Skin of body (tissue), 3 donors: ENCODE measurements at places on chromosomes 5 and 9. TPM values are rescaled to one million over a fixed set of nuclear protein-coding genes. Genes with fewer than 3 reads are reported as not detected.
A peak's percentile ranks its signal among the peaks of the same experiment; 100 is the strongest.

The SIL1 gene
- total RNA-seq: 29.8 TPM

The ABLIM3 gene
- total RNA-seq: 7.9 TPM

The TSPAN17 gene
- 16.6 TPM for total RNA-seq

The LMX1B gene
- 1.2 TPM for total RNA-seq

The OLFML2A gene
- 49.1 TPM for total RNA-seq

The FAXDC2 gene
- total RNA-seq: 26.7 TPM

The AIF1L gene
- total RNA-seq: 8.1 TPM

The DIPK1B gene
- total RNA-seq: 7.0 TPM

The CDHR2 gene
- not detected for total RNA-seq

The CCL21 gene
- 11.9 TPM for total RNA-seq

The SH2D3C gene
- 5.7 TPM for total RNA-seq

The CYSRT1 gene
- total RNA-seq: 1.4 TPM

The C9orf153 gene
- total RNA-seq: 0.79 TPM

The COX7C gene
- 252 TPM for total RNA-seq

The SCGB3A2 gene
- not detected for total RNA-seq

The ADGRV1 gene
- total RNA-seq: 11.2 TPM

The NFIB gene
- 124 TPM for total RNA-seq

The TRIM36 gene
- 1.2 TPM for total RNA-seq

GRCh38 chr5:53249529-53250200 lies 140.1 kb upstream of the MOCS2 start:
- no peak for DNase-seq

GRCh38 chr5:17287501-17288155 lies 70.2 kb downstream of the BASP1 start:
- no peak for DNase-seq

GRCh38 chr9:18333157-18333556 lies 140.8 kb upstream of the ADAMTSL1 start:
- no peak for DNase-seq

- DNase-seq: no peak
Observed at GRCh38 chr9:83413367-83413766, 124.8 kb downstream of the FRMD3 start.

DNA sequence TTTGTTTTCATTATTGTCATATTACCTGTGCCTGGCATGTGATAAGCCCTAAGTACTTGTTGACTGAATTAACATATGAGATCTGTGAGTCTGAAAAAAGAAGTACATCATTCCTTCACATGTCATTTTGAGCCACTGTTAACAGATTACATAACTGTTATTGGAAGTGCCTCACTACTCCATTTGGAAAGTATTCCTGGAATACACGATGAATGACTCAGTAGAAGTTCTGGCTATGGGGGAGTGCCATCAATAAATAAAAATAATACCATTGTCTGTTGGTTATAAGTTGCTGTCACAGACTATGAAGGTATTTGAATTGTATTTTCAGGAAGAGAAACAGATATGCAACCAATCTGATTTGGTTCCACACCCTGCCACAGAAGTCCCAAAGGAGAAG lies 12.9 kb downstream of the NIPSNAP3B start:
- peak; percentile 8 for DNase-seq

- DNase-seq: peak; percentile 16
Observed at GRCh38 chr9:126611592-126612325, 2.0 kb upstream of the LMX1B start.

DNA sequence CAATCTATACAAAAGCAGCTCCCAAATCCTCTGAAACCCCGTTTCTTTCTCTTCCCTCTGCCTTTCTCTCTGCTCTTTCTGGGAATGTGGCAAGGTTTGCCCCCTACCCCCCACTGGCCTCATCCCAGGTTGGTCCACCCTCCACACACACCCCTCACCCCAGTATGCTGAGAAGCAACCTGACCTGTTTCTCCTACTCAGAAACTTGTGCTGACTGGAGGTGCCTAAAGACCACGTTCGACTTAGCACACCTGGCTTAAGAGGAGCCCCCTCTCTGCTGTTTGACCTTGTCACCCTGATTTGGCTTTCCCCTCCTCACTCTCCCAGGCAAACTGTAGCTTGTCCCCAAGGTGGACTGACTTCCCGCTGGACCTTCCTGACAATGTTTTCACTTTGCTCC lies 1.1 kb upstream of the SEPTIN8 start:
- DNase-seq: no peak

DNA sequence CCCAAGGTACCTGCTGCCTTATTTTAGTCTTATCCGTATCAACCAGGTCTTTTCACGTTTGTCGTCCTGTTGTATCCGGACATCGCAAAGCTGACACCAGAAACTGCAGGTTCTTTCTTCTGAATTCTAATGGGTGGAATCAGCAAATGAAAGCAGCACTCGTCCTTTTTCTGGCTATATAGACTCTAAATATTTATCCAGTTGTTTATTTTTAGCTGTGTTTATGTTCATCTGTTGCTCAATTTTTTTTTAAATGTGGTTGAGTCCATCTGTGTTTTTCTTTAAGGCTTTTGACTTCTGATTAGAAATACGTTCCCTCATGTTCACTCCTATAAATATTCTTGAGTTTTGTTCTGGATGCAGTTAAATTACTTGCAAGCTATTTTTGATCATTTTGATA lies 831.7 kb downstream of the MTRR start:
- DNase-seq: no peak

GRCh38 chr5:93890657-93891056 lies 149.3 kb upstream of the POU5F2 start:
- DNase-seq: no peak

GRCh38 chr9:114119242-114120191 lies 20.4 kb upstream of the KIF12 start:
- DNase-seq: no peak

GRCh38 chr9:107226421-107226820 lies 56.7 kb upstream of the RAD23B start:
- no peak for DNase-seq

DNA sequence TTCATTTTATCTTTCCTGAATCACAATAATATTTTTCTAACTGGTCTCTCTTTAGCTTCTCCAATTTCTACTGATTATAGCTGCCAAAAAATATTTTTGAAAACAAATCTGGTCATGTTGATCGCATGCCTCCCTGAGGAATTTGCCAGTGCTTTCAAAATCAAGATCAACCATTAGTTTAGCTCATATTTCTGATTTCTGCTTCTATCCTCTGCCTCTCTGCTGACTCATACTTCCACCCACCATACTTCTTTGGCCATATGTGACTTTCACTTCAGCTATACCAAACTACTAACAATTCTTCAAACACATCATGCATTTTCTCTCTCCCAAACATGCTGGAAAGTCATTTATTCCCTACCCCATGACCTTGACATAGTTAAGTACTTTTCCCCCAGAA lies 636.5 kb downstream of the TLE1 start:
- no peak for DNase-seq

GRCh38 chr5:81192373-81192750 lies 40.8 kb upstream of the CKMT2 start:
- DNase-seq: no peak

DNA sequence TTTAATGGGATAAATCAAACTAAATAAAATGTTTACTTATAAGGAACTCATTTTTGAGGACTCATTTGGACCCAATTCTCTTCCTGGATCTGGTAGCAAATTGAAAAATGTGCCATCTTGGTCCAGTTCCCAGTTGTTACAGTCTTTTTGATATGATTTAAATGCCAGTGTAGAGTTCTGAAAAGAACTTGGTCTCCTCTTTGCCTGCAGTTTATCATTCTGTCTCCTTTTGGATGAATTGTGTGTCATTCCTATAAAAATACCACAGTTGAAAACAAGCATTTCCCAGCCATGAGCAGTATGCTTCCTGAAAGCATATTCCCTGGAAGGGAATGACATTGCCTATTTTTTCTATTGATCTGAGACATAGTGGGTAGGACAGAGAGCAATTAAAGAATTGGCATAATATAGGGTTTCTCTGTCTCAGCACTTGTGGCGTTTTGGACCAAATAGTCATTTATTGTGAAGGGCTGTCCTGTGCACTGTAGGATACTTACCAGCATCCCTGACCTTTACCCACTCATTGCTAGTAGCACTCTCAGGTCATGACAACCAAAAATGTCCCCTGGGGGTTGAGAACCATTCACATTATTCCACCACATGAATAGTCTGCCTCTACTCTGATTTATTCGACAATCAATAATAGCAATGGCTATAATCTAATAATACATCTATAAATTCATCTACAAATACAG lies 181.8 kb downstream of the NXNL2 start:
- DNase-seq: no peak

DNA sequence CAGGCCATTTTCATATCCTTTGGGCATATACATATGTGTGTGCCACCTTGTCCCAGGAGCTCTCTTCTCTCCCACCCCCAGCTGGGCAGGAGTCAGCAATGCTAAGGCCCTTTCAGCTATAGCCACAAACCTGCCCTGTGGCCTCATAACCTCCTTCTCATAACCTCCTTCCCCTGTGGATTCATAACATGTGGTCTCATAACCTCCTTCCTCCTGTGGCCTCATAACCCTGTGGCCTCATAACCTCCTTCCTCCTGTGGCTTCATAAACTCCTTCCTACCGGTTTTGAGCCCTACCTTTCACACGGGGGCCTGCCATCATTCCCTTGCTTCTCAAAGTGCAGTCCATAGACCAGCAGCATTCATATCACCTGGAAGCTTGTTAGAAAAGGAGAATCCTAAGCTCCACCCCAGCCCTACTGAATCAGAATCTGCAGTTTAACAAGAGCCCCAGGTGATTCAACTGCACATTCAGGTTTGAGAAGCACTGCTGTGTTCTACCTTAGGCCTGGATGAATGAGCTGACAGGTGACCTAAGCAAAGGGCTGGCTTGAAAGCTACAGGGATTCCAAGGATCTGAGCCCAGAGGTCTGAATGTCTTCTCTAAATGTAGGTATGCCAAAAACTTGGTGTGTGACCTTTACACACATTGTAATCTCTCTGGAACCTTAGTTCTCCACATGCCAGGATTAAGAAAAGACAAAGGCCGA lies 41.9 kb upstream of the PLPP6 start:
- DNase-seq: no peak

GRCh38 chr5:61344187-61344944 lies 12.3 kb downstream of the ZSWIM6 start:
- no peak for DNase-seq

GRCh38 chr5:134507452-134507851 lies 18.0 kb upstream of the JADE2 start:
- DNase-seq: no peak

DNA sequence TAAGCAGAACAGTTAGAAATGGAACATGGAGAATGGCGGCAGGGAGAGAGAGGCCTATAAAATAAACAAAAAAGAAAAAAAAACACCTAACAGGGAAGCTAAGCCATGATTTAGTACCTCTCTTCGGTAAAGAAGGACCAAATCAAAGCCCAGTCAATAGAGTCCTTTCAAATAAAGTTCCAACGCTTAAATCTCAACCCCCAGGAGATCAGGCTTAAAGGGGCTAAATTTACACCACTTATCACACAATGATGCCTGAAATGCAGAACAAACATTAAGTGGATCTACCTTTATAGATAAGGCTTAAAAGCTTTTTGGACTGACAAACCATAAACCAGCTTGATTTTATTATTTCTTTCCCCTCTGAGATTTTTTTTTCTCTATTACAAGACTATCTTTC lies 66.3 kb downstream of the PRELID2 start:
- DNase-seq: no peak

DNA sequence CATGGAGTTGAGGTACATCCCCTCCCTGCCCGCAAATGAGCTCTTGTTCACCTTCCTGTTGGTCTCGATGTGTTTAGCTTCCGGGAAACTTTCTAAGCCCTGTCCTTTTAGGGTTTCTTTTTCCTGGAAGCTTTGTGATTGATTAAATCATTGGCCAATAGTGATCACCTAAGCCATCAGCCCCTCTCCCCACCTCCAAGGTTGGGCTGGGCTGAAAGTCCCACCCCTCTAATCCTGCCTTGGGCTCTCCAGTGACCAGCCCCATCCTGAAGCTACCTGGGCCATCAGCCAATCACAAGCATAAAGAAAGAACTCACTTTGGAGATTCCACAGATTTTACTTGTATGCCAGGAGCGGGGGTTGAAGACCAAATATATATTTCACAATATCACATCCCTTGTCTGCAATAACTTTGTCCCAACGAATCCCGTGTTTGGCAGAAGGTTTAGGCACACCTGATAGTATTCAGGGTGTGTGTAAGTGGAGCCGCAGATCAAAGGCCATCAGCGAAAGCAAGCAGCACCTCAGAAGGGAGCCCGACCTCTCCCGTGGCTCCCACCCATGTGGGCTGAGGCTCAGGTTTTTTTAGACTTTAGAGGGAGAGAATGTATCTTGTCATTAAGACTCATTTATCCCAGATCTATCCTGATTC lies 20.4 kb downstream of the ROPN1L start:
- no peak for DNase-seq

DNA sequence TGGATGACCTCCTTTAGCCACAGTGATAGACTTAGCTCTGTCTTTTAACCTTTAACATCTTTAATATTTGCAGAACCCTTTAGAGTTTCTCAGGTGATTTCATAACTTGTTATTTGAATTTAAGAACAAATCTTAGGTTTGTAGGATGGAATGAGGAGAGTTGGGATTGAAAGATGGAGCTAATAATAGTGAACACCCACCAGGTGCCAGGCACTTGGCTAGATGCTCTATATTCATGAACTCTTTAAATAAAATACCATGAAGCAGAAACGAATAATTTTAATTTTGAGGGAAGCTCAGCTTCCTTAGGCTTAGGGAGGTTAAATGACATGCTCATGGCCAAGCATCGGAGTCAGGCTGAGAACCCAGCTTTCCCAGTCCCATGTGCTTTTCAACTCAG lies 19.4 kb upstream of the CARNMT1 start:
- DNase-seq: no peak

DNA sequence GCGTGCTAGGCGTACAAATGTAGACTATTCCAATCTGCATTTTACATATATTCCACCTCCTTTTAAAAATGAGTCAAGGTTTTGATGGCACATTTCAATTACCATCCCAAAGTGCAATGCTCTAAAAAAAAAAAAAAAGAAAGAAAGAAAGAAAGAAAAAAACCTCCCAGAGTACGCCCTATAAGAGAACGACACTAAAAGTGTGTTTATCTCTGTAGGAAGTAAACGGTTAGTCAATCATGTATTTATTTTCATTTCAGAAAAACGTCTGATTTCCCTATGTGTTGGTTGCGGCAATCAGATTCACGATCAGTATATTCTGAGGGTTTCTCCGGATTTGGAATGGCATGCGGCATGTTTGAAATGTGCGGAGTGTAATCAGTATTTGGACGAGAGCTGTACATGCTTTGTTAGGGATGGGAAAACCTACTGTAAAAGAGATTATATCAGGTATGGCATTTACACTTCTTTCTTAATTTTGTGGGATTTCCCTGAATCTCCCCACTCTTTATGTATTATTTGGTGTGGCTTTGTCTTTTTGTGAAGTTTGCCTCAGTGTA lies 1.1 kb downstream of the ISL1 start:
- DNase-seq: no peak

GRCh38 chr5:133991171-133991910 lies 13.4 kb downstream of the VDAC1 start:
- DNase-seq: no peak
